ENCODE measurements at places on chromosomes 2 and 18. TPM values are rescaled to one million over a fixed set of nuclear protein-coding genes. Genes with fewer than 3 reads are reported as not detected.

The CYTIP gene
- 0.26 TPM for total RNA-seq

The DSC3 gene
- 15.7 TPM for total RNA-seq

The CHRNA1 gene
- not detected for total RNA-seq

The UGT1A9 gene
- not detected for total RNA-seq

The BIRC6 gene
- total RNA-seq: 259 TPM

The NAT8 gene
- total RNA-seq: not detected
